ENCODE measurements at places on chromosomes 3 and 15.
A peak's percentile ranks its signal among the peaks of the same experiment; 100 is the strongest.

GRCh38 chr3:11523572-11524101, 120.1 kb downstream of the VGLL4 start:
- no peak for DNase-seq

DNA sequence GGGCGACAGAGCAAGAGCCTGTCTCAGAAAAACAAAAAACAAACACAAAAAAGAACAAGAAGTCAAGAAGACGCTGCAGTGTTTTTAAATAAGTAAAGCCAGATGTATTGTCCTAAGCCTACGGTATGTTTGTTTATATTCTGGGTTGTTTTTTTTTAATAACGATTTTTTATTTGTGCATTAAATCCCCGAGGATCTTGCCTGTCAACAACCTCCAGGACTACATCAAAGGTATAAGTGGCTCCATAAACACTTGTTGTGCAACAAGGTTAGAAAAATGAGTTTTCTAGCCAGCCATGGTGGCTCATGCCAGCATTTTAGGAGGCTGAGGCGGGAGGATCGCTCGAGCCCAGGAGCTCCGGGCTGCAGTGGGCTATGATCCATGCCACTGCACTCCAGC, 26.1 kb downstream of the ITGB5 start:
- DNase-seq = no peak

DNA sequence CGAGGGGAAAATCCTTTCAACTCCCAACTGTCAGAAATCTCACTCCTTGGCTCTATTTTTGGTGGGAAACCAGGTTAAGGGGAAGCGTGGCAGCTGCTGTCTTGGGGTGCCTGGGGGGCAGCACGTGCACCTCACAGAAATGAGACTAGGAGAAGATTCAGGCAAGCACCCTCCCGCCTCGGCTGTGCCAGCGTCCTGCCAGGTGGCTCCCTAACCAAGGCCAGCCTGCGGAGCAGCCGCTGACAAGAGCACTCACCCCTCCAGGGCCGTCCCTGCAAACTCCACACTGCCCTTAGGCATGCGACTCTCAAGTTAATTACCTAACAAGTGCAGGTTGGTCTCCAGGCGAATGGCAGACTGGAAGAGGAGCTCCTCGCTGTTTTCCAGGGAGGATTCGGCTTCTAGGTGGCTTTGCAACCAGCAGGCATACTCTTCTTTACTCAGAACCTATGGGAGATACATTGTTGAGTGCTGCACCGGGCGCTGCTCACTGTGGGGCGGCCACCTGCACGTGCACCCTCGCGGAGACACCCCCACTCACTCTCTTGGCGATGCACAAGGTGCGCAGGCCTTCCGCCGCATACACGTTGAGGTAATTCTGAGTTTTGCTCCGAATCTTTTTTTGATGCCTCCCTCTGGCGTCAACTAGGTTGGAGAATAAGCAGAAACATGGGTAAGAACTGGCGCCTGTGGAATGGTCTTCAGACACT, 155.3 kb downstream of the ATP10A start:
- no peak for DNase-seq

- no peak for DNase-seq
Measured at GRCh38 chr15:56734013-56734635, 815 bp upstream of the ZNF280D start.

DNA sequence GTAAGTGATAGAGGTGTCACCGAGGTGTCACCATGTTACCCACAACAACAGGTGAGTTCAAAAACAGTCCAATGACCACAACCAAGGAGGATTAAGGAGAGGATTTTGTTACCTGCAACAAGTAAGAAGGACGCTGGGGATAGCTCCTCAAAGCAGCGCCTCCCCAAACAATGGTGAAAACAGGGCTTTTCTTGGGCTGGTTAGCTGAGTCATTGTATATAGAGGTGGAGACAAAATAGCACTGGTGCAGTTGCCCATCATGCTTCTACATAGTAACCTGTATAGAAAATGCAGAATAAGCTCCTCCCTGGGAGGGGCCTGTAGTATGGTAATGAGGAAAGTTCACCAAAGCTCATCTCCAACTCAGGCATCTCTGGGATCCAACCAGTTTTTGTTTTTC, 116.9 kb upstream of the EIF1B start:
- DNase-seq = no peak

- DNase-seq = no peak
Measured at GRCh38 chr3:156413293-156413892, 141.5 kb downstream of the SSR3 start.

DNA sequence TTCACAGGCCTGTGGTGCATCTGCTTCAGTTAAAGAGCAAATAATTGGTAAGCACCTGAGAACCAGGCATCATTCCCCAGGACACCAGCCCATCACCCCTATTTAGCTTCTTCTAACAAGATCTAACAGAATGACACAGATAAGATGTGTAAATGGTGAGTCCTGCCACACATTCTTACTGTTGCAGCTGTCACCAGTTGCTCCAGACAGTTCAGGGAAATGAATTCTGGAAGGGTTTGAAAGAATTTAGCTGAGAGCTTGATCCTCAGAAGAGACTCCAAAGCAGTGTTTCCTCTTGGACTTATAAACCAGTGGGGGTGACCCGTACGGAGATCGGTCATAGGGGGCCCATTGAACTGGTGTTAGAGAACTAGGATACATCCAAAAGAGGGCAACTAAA, 238.0 kb downstream of the MEX3B start:
- no peak for DNase-seq

DNA sequence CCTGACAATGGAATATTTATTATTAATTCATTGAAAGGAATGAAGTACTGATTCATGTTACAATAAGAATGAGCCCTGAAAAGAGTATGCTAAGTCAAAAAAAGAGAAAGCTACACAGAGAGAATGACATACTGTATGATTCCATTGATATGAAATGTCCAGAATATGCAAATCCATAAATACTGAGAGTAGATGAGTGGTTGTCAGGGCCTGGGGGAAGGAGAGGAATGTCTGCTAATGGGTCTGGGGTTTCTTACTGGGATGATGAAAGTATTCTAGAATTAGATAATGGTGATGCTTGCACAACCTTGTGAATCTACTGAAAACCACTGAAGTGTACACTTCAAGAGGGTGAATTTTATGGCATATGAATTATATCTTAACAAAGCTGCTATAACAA, 79.9 kb upstream of the HACD2 start:
- no peak for DNase-seq

GRCh38 chr3:171198781-171199472, 172.4 kb upstream of the SLC2A2 start:
- no peak for DNase-seq

DNA sequence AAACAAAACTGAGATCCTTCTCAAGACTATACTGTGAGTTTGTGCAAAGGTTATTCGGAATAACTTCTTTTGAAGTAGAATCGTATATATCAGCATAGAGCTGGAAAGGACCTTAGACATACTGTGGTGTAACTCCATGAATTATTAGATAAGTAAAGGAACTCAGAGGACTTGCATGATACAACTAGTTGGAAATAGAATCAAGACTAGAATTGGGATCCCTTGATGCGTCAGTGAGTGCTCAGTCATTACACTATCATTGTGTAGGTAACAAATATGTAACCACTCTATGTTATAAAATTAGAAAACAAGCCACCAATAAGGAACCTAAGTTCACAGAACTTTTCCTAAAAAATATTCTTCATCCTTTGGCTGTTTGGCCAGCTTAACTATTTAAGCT, 61.1 kb downstream of the CBLB start:
- DNase-seq = no peak

DNA sequence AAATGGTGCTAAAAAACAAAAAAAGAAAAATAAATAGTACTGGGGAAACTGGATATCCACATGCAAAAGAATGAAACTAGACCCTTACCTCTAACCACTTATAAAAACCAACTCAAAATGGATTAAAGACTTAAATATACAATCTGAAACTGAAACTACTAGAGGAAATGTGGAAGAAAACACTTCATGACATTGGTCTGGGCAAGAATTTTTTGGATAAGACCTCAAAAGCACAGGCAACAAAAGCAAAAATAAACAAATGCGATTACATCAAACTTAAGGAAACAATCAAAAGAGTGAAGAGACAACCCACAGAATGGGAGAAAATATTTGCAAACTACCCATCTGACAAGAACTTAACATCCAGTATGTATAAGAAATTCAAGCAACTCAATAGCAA, 6.4 kb downstream of the IFT57 start:
- DNase-seq = no peak

- peak; percentile 27 for DNase-seq
Measured at GRCh38 chr15:75452865-75453702, 1.6 kb upstream of the SIN3A start.

GRCh38 chr15:100275641-100276040, 66.1 kb downstream of the ADAMTS17 start:
- DNase-seq = no peak

DNA sequence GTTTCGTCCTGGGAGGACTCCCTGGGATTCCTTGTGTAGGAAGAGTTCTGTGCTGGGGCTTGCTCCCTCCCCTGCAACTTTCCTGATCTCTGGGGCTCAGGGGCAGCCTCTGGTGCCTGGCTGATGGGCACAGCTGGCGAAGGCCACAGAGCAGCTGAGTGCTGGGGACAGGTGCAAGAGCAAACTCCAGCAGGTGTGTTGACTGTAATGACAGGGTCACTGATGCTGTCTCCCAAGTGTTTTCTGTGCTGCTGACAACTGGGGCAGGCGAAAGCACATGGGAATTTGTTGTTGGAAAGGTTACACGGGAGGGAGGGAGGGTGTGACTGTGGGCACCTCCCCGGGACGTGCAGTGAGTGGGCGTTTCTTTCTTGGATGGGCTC, 21.6 kb downstream of the CPN2 start:
- no peak for DNase-seq

- peak; percentile 41 for DNase-seq
Measured at GRCh38 chr15:90054618-90055097, 47.6 kb downstream of the IDH2 start.

GRCh38 chr3:15804553-15805095, 6.8 kb upstream of the ANKRD28 start:
- no peak for DNase-seq

- no peak for DNase-seq
Measured at GRCh38 chr3:57961828-57962447, 46.3 kb upstream of the FLNB start.

- no peak for DNase-seq
Measured at GRCh38 chr3:69855436-69856162, 116.3 kb downstream of the MITF start.

DNA sequence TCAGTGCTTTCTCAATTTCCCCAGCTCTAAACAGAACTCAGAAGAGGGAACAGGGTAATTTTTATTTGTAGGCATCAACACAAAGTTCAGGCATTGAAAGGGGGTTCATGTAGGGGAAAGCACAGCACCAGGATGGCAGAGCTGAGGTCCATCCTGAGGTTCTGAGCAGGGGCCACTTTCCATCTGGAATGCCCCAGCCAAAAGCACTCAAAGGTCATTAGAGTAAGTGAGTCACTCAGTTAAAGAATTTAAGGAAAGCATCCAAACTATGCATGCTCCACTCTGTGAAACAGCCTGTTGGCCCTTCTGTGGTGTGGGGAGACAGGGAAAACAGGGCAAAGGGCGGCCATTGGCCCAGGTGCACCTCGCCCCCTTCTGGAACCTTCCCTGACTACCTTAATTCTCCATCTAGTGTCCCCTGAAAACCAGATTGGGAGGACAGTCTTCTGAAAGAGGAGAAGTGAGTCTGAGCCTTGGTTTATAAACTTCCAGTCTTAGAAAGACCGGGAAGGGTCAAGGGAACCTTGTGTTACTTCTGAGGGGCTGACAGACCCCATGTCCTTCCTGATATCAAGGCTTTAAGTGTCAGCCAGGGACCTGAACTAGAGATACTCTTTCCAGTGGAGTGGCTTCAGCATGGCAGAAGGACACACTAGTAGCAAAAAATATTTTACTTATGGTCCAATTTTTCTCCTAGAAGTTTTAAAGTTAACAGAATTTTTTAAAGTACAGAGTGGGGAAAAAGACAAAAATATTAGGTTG, 133.3 kb downstream of the MYLK start:
- DNase-seq = no peak

GRCh38 chr3:42128526-42128925, 37.4 kb downstream of the TRAK1 start:
- DNase-seq = no peak

DNA sequence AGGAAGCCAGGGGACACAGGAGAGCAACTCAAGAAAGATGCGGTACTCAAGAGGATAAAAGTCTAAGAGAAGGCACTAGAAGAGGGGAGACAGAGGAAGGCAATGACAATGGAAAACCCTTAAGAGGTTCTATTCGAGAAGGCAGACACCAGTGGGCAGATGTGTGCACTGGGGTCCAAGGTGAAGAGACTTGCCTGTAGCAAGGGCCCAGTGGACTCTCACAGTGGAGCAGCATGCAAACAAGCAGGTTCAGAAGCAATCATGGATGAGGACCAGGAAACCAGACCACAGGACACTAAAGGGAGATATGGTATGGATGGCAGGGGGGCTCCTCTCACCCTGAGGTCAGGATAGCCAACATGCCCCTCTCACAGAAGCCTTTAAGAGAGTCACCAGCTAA, 2.7 kb downstream of the ADCY5 start:
- no peak for DNase-seq

DNA sequence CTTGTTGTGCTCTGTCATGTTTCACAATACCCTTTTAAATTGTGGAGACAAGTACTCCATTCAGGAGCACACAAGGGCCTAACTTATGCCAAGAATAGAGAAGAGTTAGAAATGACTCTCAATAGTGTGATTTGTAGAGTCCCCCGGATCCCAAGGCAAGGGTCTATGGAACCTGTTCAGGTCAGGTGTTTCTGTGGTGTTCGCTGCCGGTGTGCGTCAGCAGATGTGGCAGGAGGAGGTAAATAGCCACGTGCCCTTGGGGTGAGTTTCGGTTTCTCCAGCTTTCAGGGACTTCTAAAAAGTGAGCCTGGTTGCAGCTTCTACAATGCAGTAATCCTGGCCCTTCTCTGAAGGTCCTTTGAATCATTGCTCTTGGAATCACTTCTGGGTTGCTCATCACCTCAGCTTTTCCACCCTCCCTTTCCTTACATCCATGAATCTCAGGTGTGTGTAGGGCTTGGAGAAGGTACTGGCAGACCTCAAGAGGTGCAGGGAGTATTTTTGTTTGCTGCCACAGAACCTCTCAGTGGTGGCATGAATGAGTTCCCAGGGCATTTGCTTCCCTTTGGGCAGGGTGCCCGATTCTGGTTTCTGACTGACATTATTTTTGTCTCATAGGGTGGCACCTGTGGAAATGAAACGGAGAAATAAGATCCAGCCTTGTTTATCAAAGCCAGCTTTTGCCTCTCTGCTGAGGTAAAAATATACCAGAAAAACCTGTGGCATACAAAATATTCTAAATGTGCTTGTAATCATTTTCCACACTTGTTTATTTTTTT, 7.3 kb downstream of the ST3GAL6 start:
- DNase-seq = peak; percentile 13

GRCh38 chr3:132381348-132381944, 35.9 kb upstream of the DNAJC13 start:
- DNase-seq = no peak

DNA sequence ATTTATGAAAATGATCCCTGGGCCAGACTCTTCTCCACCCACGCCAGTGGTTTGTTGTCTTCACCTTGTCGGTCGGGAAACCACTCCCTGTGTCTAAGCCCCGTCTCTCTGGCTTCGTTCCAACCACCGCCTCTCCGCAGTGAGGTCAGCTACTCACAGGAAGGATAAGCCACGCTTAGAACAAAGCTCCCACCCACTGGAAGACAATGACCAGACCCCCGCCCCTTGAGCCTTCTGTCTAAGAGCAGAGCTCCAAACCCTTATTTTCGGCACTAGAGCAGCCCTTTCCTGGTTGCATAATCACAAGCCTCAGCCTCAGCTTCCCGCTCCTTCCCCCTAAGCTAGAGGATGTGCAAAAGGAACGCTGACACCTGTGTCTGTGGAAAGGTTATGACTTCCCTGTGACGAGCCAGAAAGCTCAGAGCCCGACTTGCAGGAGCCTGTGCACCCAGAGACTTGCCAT, 114.9 kb upstream of the MEF2A start:
- no peak for DNase-seq

GRCh38 chr3:41920406-41920965, 41.4 kb downstream of the ULK4 start:
- DNase-seq = peak; percentile 1

All from DMS79 treated with DMSO at 0.1 percent for 48 hours (cell line).